Natural killer cell (primary cell): ENCODE measurements at places on chromosomes 5 and 9. TPM values are rescaled to one million over a fixed set of nuclear protein-coding genes. Genes with fewer than 3 reads are reported as not detected.

Gene LARP1
- 117 TPM for total RNA-seq

GRCh38 chr9:75147638-75148037 lies 59.3 kb downstream of the OSTF1 start:
- no peak for DNase-seq

DNA sequence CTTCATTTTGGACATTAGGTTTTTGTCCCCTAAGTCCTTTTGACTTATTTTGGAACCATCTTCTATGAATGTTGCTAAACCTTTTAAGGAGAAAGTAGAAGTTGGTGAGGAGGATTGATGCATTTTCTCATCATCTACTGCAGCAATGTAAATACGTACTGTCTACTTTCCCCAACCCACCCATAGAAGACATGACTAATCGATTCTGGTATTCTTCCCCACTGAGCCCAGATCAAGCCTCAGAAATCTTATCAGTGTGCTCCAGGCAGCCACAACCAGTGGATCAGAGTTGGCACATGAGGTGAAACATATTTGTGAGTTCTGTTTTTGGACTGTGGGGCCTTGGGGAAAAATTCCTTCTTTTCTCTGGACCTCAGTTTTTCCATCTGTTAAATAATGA lies 57.7 kb downstream of the FGF18 start:
- DNase-seq, result no peak

DNA sequence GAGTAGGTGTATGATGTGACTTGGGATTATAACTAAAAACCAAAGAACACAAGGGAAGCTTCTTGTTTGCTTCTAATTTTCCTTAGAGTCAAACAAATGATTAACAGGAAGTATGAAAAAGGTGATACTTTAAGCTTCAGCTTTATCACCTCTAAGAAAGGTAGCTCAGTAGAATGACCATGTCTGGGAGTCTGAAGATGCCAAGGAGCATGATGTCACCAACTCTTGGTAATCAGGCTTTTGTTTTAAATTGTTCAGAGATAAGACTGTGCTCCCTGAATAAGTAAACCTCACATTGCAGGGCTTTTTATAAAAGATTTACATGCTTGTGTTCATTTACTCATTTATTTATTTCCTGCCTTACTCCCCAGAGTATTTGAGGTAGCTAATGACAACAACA lies 169.9 kb downstream of the FER start:
- no peak for DNase-seq

DNA sequence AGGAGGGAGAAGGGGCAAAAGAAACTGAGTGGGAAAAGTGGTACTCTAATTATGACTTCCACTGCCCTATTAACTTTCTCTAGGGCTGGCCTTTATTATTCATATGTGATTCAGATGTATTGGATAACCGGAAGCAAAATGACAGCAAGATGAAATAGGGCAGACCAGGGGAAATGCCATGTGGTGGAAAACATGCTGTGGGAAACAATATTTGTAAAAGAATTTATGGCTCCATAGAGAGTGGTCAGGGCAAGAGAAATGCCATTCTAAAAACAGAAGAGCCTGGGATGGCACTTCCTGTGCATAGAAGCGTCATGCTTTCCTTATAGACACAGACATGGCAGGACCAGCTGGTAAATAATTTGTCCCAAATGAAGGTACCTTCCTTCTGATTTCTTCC lies 67.7 kb downstream of the MEGF10 start:
- no peak for DNase-seq

DNA sequence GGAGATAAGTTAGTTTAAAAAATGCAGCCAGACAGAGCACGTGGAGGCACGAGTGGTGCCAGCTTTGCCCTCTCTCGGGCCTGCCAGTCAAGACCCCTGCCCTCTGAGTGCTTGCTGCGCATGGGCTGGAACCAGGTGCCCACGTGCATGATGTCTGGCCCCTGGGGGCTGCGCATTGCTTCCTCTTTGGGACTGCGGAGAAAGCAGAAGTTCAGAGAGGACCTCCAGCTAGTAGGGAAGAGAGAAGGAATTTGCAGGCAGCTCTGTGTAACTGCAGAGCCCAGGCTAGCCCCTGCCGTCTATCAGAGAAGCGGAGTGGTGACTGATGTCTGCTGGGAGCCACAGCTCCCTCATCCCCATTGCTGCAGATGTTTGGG lies 9.7 kb upstream of the RNU6ATAC start:
- no peak for DNase-seq

DNA sequence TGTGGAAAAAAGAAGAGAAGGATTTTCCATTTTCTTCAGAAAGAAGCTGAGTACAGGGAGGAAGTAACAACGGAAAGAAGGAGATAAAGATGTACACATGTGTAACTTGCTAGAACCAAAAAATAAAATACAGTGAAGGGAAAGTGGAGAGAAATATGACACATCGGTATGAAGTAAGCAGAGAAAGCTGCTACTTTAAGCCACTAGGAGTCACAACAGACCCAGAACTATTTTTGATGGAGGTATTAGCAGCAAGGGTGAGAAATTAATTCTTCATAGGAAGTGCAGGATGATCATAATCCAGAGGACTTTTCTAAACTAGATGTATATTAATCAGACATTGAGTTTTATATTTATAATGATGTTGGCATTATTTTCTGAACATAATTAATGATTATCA lies 88.5 kb downstream of the FAM174A start:
- peak; percentile 61 for DNase-seq

DNA sequence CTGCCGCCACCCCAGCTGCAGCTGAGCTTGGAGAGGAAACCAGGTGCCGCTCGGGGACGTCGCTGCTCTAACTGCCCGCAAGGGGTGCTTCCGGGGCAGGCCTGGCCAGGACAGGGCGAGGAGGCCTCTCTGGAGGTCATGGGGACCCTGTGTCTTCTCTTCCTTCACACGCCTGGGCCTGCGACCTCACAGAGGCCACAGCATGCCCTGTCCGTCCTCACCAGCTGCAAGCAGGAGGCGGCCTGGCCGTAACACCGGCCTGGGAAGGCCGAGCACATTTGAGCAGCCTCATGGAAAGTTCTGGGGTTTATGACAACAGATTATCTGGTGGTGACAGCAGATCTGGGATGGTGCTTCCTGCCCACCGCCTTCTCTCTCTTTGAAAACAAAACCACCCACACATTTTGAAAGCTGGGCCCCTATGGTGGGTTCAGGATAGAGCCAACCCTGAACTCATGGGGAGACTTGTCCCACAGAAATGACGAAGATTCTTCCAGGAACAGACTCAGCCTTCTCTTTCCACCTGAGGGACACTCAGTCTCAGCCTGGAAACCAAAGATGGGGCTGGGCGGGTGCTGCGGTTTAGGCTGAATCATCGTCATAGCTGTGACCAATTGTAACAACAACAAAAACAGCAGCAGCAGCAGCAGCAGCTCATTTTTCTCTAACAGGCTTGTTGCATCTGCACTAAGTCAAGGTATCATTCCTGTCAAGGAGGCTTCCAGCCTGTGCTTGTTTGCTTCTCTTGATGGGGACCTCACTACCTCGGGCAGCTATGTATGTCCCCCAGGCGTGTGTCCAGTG lies 99.6 kb upstream of the RAPGEF1 start:
- DNase-seq, result peak; percentile 55
